ENCODE measurements at places on chromosomes 4 and X.

DNA sequence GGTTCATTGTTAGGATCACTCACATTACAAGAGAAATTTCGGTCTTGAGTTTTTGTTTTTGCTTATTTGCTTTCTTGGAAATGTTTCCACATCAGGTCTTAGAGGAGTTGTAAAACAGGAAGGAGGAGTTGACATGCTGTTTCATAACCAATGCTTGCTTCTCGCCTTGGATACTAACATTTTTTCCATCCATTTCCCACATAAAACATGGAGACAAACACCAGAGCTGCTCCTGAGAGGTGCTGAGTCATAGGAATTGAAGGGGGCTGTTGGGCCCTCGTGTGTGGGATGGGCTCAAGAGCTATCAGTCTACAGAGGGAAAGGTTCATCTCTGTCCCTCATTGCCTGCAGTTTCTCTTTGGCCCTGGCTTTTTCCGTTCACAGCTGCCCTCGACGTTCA, 29.9 kb downstream of the TBL1X start:
- no peak for DNase-seq

DNA sequence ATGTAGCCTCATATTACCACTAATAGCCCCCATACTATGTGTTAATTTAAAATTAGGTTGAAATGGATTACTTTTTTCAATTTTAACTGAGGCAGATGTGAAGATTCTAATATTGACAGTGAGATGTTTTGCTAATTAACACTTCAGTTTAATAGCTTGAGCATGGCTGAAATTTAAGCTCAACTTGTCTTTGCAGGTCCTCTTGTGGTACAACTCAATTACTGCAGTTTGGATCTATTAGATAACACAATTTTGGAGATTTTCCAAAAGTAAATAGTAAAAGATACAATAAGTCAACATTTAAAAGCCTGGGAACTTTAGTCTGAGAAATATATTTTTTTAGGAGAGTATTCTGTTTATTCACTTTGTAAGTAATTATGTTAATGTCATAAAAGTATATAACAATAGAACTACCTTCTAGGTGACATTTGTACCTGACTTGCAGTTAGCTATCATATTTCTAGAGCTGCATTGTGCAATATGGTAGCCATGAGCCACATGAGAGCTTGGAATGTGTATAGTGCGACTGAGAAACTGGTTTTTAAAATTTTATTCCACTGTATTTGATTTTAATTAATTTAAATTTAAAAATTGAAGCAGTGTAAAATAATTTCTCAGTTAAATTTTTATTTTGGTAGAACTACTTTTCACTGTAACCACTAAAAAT, 73.1 kb upstream of the FMR1 start:
- DNase-seq, result peak; percentile 31

DNA sequence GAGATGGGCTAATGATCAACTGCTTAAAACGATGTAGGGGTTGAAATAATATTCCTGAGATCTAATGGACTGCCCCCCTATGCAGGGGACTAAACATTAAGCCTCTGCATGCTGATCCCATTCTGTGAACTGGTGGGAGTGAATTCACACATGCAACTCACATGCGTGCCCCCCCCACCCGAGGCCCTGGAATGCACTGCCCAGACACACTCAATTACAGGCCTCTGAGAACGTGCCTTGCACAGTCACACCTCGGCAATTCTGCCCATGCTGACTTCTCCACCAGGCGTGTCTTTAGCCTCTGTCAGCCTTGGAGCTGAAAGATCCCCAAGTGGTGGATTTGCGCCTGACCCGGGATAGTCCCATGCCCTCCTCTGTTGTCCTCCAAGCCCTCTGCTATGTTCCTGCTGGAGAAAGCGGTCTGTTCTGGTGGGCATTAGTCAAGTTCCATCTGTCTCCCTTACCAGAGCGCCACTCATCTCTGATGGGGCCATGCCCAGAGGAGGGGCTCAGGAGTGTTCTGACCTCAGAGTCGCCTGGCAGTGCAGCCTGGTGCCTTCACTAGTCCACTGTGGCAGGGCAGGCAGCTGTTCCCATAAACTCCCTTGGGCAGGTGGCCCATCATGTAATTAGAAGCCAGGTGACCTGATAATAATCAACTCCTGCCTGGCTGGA, 86.5 kb downstream of the DRD5 start:
- DNase-seq, result peak; percentile 83

GRCh38 chr4:102546635-102547034, 45.5 kb downstream of the NFKB1 start:
- DNase-seq, result no peak

- no peak for DNase-seq
Observed at GRCh38 chr4:159706704-159707103, 603.8 kb downstream of the RAPGEF2 start.

- DNase-seq, result peak; percentile 31
Observed at GRCh38 chr4:114599903-114600552, 1.4 kb downstream of the UGT8 start.

- DNase-seq, result peak; percentile 44
Observed at GRCh38 chrX:45756557-45756956, 555.9 kb upstream of the DIPK2B start.

GRCh38 chr4:46270986-46271596, 118.8 kb downstream of the GABRA2 start:
- peak; percentile 12 for DNase-seq

GRCh38 chrX:64975989-64976672, at the start of gene ZC4H2:
TSS of gene ZC4H2 (minus strand) at chrX:64976450. CDS start at chrX:64976377, 73 bp downstream.
- DNase-seq, result no peak

- no peak for DNase-seq
Observed at GRCh38 chrX:95071621-95072020, 1397.6 kb downstream of the FAM133A start.

Measured in NCI-H1092 treated with DMSO at 0.1 percent for 48 hours (cell line).